Uterus (tissue), 4 donors: ENCODE measurements at places on chromosomes 2 and 18. TPM values are rescaled to one million over a fixed set of nuclear protein-coding genes. Genes with fewer than 3 reads are reported as not detected.

GRCh38 chr18:5452943-5453443 lies 90.8 kb downstream of the EPB41L3 start:
- no peak overlapping the region for H3K27ac ChIP-seq
- DNase-seq, result no peak
- H3K27me3 ChIP-seq, result no peaks in the 10 kb centered on the region
- H3K4me1 ChIP-seq, result no peaks in the 10 kb centered on the region

GRCh38 chr2:197181491-197181890 lies 129.1 kb downstream of the ANKRD44 start:
- H3K27ac ChIP-seq, result no peak overlapping the region
- no peaks in the 10 kb centered on the region for H3K27me3 ChIP-seq
- no peak for DNase-seq
- no peak overlapping the region for H3K4me3 ChIP-seq
- no peaks in the 10 kb centered on the region for H3K36me3 ChIP-seq

GRCh38 chr2:127101048-127101611 lies 5.8 kb downstream of the BIN1 start:
- no peaks in the 10 kb centered on the region for H3K36me3 ChIP-seq
- no peaks in the 10 kb centered on the region for H3K4me1 ChIP-seq
- no peak overlapping the region for H3K27ac ChIP-seq
- H3K27me3 ChIP-seq, result no peaks in the 10 kb centered on the region
- DNase-seq, result peak; percentile 9

GRCh38 chr2:137091704-137092103 lies 326.4 kb downstream of the THSD7B start:
- H3K4me1 ChIP-seq, result no peaks in the 10 kb centered on the region
- H3K27ac ChIP-seq, result no peak overlapping the region
- H3K27me3 ChIP-seq, result no peaks in the 10 kb centered on the region
- H3K36me3 ChIP-seq, result no peaks in the 10 kb centered on the region
- no peak for DNase-seq
- no peak overlapping the region for H3K4me3 ChIP-seq

Gene ANKRD30BL
- total RNA-seq, result 27.7 TPM

Gene DNER
- 1.9 TPM for total RNA-seq

Gene SP140
- not detected for total RNA-seq

Gene RNPEPL1
- total RNA-seq, result 9.6 TPM

Gene CCDC74A
- 17.5 TPM for total RNA-seq
